NCI-H2081 treated with DMSO at 0.1 percent for 48 hours (cell line): ENCODE measurements at places on chromosomes 3 and 15.

DNA sequence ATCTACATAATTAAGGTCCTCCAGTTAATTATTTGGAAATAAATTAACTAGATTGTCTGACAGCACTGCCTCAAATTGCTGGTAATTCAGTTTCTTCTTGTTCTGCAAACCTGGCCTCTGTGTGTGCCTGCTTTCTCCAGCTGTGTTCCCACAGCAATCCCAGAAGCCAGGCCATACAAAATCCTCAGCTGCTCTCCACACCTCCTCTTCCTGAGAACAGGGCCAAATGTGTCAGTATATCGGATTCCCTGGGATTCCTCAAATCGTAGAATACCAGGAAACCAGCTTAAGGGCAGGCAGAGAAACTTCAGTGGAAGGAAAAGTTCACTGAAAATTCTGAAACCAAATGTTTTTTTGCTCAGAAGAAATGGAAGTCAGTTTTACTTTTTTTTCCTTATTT, 261.4 kb downstream of the ZMAT3 start:
- peak; percentile 66 for DNase-seq

DNA sequence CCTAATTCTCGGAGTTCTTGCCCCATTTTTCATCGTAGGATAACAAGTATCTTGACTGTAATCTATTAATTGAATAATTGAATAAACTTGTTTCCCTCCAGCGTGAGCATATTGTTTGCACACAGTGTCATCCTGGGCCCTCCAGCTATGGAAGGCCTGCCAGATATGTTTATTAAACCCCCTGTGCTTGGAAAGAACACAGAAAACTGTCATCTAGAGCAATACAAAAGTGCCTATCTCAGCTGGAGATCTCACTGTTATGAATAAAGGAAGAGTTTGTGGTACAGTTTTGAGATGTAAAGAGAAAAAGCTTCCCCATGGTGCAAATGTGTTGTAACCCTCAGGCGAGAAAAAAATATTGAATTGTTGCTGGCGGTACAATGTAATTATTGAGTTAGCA, 405.9 kb downstream of the SOX2 start:
- peak; percentile 94 for DNase-seq

- no peak for DNase-seq
These were observed 54.9 kb downstream of the TRIM71 start for GRCh38 chr3:32872487-32873382.

GRCh38 chr3:137039570-137039969, 81.8 kb downstream of the IL20RB start:
- DNase-seq, result no peak

DNA sequence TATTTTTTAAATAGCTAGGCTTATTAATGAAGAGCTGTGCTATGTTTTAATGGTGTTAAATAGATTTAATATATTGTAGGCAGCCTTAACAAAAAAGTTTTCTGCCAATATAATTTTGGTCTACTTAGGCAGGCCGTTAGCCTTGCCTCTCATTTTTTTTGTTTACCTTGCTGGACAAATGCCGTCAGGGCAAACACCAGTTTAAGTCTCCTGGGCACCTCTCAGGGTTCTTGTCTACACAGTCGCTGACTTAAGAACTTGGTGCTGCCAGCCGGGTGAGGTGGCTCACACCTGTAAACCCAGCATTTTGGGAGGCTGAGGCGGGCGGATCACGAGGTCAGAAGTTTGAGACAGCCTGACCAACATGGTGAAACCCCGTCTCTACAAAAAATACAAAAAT, 153.3 kb downstream of the ULK4 start:
- no peak for DNase-seq

DNA sequence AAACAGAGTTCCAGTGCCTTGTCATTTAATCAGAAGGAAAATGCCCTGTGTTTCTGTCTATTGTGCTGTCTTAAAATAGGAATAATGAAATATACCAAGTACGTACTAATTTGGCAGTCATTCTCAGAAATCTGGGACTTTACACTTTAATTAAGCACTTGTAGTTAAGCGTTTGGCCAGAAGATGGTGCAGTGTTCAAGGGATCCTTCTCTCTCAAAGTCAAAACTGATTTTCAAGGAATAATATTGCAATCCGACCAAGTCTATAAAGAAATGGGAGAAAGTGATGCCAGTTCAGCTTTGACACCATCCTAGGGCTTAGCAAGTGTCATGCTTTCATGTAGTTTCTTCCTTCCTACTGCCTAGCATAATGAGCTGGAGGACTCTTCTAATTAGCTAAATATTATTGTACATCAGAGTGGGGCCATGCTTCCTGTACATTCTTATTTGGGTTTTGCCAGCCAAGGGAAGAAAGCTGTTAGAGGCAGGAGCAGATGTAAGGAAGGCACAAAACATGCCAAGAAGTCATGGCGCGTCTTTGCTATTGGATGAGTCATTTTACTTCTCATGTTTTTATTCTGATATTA, 64.8 kb downstream of the SAMMSON start:
- DNase-seq, result no peak

DNA sequence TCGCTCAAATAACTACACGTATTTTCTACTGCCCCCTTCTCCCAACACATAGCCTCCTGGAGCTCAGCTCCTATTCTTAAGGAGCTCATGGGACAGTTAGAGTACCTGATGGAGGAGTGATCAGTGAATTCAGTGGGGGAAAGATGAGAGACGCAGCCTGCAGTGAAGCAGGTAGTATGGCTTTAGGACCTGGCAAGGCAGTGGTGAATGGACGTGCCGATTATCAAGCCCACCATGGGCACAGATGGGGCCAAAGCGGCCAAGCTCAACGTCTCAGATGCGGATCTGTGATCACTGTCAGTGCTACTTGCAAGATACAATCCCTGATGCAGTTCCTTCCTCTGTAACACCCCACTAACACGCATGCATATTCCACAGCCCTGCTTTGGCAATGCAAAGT, 45.8 kb upstream of the ATP2B2 start:
- DNase-seq, result no peak

- no peak for DNase-seq
These were observed 387.4 kb downstream of the EPHB1 start for GRCh38 chr3:135182364-135182998.

GRCh38 chr15:69393831-69394491, 20.2 kb upstream of the KIF23 start:
- no peak for DNase-seq

GRCh38 chr15:58313810-58314592, 117.8 kb upstream of the LIPC start:
- no peak for DNase-seq

GRCh38 chr15:61660579-61660978, 399.7 kb downstream of the VPS13C start:
- no peak for DNase-seq

GRCh38 chr15:83067638-83067962, 548 bp upstream of the BTBD1 start:
- DNase-seq, result no peak

- DNase-seq, result no peak
These were observed 1.5 kb upstream of the CACNA2D3 start for GRCh38 chr3:54120657-54121413.

DNA sequence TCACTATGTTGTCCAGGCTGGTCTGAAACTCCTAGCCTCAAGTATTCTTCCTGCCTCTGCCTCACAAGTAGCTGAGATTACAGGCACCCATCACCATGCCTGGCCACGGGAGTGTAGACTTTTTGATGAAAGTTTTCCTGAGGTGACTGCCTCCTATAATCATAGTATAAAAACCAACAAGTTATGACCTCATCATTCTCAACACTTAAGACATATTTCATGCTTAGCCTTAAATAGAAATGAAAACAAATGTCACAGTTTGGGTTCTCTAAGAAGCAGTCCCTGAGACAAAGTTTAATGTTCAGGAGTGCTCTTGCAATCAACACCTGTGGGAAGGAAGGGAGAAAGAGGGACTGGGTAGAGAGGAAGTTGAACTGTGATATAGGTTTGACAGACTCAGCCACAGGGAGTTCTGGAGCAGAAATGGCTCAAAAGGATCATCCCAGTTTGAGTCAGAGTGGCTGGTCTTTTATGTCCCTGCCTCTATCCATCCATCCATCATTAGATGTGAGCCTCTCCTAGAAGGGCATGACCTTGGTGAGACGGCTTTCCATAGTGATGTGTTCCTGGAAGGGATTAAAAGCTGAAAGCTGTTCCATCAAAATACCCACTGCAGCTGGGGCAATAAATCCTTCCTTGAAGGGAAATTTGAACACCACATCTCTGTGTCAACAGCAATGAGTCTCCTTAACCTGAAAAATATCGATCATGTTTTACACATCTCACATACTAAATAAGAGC, 16.2 kb upstream of the ABHD5 start:
- no peak for DNase-seq
